ENCODE measurements at places on chromosomes 4 and X. TPM values are rescaled to one million over a fixed set of nuclear protein-coding genes. Genes with fewer than 3 reads are reported as not detected.

The TET2 gene
- 21.4 TPM for polyA plus RNA-seq

GRCh38 chr4:59597536-59598329, 1602.4 kb upstream of the ADGRL3 start:
- no peak for DNase-seq

DNA sequence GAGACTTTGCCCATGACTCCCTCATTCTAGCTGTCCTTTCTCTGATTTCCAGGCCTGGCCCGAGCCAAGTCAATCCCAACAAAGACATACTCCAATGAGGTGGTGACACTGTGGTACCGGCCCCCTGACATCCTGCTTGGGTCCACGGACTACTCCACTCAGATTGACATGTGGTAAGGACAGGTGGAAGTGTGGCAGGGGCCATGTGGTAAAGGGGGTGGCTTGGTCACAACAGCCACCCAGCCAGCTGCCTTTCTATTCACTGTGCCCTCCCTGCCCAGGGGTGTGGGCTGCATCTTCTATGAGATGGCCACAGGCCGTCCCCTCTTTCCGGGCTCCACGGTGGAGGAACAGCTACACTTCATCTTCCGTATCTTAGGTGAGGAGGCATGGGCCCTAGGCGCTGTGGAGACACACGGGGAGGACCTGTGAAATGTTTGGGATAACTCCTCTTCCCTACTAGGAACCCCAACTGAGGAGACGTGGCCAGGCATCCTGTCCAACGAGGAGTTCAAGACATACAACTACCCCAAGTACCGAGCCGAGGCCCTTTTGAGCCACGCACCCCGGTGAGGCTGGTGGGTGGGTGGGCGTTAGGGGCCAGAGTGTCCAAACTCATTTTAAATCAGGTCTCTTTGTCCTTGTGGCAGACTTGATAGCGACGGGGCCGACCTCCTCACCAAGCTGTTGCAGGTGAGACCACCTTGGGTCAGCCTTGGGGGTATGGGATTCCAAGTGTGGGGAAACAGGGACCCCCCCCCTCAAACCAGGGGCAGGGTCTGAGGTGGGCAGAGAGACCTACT, 6.1 kb upstream of the USP11 start:
- DNase-seq = no peak

The SHOX gene
- polyA plus RNA-seq = 0.13 TPM

DNA sequence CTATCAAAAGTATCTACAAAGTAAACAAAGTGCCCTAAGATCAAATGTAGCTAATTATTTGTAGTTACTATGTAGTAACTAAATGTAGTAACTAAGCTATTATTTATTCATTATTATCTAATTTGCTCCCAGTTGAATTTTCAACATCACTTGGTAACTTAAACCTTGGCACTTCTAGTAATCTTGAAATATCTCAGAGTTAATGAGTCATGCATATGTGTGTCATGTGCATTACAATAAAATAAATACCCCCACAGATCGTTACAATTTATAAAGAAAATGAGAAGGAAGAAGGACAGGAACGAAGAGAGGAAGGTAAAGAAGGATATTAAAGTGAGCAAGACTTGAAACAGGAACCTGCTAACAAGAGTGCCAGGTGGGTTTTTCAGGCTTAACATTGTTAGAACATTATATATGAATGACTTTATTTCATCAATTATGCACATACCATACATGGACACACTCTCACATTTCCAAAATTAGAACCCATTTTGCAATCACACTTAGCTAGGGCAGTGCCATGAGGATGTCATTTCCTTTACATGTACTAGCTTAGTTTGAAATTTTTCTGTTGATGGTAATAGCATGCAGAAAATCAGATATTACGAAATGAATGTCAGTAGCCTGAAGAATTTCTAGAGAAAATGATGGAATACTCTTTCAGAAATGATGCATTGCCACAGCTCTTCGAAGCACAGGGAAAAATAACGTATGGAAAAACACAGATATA, 1670.4 kb upstream of the AGA start:
- DNase-seq = no peak

DNA sequence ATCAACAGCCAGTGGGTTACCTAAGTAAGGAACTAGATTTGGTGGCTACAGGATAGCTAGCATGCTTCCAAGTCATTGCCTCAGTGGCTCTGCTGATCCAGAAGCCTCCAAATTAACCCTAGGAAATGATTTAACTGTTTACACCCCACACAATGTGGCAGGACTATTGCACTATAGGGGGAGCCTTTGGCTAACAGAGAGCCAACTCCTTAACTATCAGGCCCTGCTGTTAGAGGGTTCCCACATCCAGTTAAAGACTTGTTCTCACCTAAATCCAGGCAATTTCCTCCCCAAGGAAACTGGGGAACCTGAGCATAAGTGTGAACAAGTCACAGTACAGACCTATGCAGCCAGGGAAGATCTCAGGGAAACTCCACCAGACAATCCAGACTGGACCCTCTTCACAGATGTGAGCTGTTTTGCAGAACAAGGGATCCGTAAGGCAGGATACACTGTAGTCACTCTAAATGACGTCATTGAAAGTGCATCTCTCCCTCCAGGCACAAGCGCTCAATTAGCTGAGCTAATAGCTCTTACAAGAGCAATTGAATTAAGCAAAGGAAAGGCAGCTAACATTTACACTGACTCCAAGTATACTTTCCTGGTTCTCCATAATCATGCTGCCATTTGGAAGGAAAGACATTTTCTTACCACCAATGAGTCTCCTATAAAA, 185.3 kb upstream of the SPOCK3 start:
- no peak for DNase-seq

DNA sequence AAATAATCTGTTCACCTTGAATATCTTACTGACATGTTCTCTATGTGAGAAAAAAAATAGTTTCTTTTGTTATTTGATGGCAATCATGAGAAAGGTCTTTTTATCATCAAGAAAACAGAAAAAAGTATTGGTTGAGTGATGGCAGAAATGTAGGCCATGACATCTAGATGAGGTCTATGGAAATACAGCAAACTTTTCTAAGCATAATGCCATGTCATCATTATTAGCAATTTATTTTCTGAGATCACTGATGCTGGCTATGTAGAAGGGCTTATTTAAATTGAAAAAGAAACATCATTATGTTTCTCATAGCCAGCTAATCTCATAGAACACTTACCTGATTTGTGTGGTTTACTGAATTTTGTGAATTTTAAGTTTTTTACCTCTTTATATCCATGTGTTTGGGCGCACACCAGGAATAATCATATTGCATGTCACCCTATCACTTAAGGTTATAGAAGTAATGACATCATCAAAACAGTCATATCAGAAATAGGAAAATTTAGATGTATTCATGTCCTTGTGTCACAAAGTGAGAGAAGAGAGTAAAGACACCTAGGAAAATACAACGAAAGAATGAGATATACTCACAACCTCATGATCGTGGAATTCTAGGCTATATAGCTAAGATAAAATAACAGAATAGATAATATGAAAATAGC, 22.4 kb downstream of the UGT2A3 start:
- no peak for DNase-seq

GRCh38 chrX:123169247-123169901, 14.7 kb upstream of the GRIA3 start:
- no peak for DNase-seq

GRCh38 chrX:49242545-49243066, 7.3 kb downstream of the CCDC22 start:
- no peak for DNase-seq

- peak; percentile 25 for DNase-seq
Observed at GRCh38 chrX:135086197-135086854, 34.0 kb downstream of the ETDB start.

- DNase-seq = no peak
Observed at GRCh38 chrX:16855363-16856075, 14.6 kb downstream of the RBBP7 start.

The FAM236B gene
- not detected for polyA plus RNA-seq

- DNase-seq = no peak
Observed at GRCh38 chr4:22191565-22191964, 243.0 kb upstream of the KCNIP4 start.

The STAG2 gene
- polyA plus RNA-seq = 110 TPM

The SYP gene
- 2.4 TPM for polyA plus RNA-seq

- DNase-seq = no peak
Observed at GRCh38 chr4:32031026-32031425, 1310.9 kb downstream of the PCDH7 start.

DNA sequence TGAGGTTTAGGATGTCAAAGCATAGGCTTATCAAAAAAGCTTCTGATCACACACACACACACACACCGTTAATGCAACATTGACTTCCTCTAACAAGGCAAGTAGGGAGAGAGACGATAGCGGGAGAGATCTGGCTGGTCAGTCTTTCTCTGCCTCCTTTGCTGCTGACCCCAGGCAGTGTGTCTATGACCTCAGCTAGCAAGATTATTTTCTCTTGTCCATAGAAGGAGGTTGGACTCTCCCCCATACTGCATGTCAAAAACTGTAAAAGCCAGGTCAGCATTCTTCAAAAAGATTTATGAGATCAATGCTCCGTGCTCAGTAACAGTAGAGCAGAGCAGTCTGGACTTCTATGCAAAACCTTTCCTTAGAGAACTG, 63.5 kb upstream of the PGM2 start:
- no peak for DNase-seq

GRCh38 chrX:29903360-29903759, 312.0 kb upstream of the MAGEB2 start:
- DNase-seq = no peak

DNA sequence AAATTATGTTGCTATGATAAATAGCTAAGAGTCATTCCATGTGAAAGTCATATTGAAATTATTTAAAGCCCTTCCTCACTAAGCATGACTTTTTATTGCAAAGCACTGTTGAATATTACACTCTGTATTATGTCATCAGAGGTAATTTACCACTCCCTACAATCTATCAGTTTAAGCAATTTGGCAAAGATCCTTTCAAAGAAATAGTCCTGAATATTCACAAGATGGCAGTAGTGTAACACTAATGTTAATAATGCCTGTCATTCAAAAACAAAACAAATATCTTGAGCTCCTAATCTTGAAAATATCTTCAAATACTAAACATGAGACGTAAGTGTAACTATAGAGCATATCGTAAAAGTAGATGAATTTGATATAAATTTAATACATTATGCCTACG, 208.6 kb upstream of the TECRL start:
- DNase-seq = no peak

The GABRA4 gene
- polyA plus RNA-seq = 0.14 TPM

GRCh38 chr4:85756938-85757337, 282.0 kb downstream of the ARHGAP24 start:
- no peak for DNase-seq

DNA sequence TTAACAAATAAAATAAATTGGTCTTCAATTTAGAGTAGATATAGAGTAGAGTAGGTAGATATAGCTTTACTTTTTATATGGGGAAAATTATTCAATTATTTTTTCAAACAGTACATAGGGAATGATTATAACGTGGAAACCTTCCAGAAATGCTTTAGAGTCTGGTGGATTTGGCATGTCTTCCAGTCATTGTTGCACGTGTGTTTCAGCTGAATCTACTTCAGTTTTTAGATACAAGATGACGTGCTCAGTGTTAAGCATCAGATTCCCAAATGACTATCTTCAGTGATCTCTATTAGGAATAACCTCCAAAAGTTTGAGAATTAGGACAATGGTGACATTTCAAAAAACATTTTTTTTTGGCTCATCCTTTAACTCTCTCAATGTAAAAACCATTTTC, 616.9 kb downstream of the ANKRD50 start:
- DNase-seq = no peak

The FGFR3 gene
- polyA plus RNA-seq = 67.4 TPM

DNA sequence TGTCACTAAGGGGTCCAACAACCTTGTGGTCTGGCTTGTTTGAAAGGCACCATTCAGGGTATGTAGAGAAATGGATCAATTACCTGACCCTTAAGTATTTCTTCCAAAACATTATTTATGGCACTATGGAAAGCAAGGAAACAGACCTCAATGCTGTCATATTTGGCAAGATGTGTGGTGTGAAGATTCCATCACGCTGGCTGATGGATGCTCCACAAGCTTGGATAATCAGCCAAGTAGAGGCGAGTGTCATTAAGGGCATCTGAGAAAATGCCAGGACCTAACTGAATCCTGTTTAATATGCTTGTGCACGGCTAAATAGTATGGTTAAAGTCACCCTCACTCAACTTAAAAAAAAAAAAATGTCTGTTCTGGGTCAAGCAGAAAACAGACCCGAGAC, 120.7 kb downstream of the COMMD8 start:
- no peak for DNase-seq

The RIPPLY1 gene
- polyA plus RNA-seq = 3.0 TPM

- no peak for DNase-seq
Observed at GRCh38 chr4:153027866-153028265, 91.7 kb downstream of the FHDC1 start.

- DNase-seq = no peak
Observed at GRCh38 chrX:80513625-80514024, 93.4 kb downstream of the TENT5D start.

- peak; percentile 13 for DNase-seq
Observed at GRCh38 chr4:145679991-145680455, at the start of gene C4orf51. TSS of gene C4orf51 (plus strand) at chr4:145680146. CDS start at chr4:145680204, 58 bp downstream.

The UCP1 gene
- 0.12 TPM for polyA plus RNA-seq

- no peak for DNase-seq
Observed at GRCh38 chr4:101596781-101597552, 193.6 kb upstream of the BANK1 start.

The SORCS2 gene
- polyA plus RNA-seq = 8.3 TPM

GRCh38 chr4:38026158-38026740, 66.1 kb downstream of the PTTG2 start:
- DNase-seq = no peak

- DNase-seq = no peak
Observed at GRCh38 chr4:77821775-77822174, 2.6 kb upstream of the CNOT6L start.

GRCh38 chrX:1134976-1135375, 77.5 kb downstream of the CRLF2 start:
- no peak for DNase-seq

The SLITRK4 gene
- 14.7 TPM for polyA plus RNA-seq

GRCh38 chrX:69991685-69992084, 58.1 kb downstream of the AWAT2 start:
- no peak for DNase-seq

The DRD5 gene
- 1.0 TPM for polyA plus RNA-seq

DNA sequence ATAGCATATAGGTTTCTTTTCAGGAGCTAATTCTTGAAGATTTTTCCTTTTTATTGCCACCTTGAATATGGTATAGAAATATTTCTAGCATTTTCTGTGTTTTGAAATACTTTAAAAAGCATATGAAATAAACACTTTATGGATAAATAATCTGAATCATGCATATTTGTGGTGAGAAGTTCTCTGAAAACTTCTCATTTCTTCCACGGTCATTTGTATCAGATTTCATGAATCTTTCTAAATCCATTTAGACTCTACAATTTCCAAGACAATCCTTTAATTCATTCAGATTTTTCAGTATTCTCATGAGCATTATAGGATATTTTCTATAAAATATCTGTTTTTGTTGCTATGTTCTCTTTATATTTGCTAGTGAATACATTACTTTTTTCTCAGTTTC, 16.2 kb upstream of the CA5B start:
- DNase-seq = no peak

The HSFX4 gene
- polyA plus RNA-seq = not detected

- no peak for DNase-seq
Observed at GRCh38 chr4:153409924-153410501, 56.1 kb upstream of the TMEM131L start.

- no peak for DNase-seq
Observed at GRCh38 chr4:83510442-83510841, 25.5 kb upstream of the GPAT3 start.

The ATP10D gene
- 40.0 TPM for polyA plus RNA-seq
